Parietal lobe (tissue), 2 donors: ENCODE measurements at places on chromosomes 16 and 17. TPM values are rescaled to one million over a fixed set of nuclear protein-coding genes. Genes with fewer than 3 reads are reported as not detected.

The HBA1 gene
- 263 TPM for total RNA-seq

The ZNF423 gene
- total RNA-seq, result 12.5 TPM

The ZDHHC1 gene
- total RNA-seq, result 5.0 TPM

The PLD6 gene
- total RNA-seq, result 6.9 TPM

The SPATA33 gene
- 16.6 TPM for total RNA-seq

The P2RX1 gene
- total RNA-seq, result 0.31 TPM

The PALB2 gene
- total RNA-seq, result 15.0 TPM

The ZKSCAN2 gene
- total RNA-seq, result 25.0 TPM

The PAQR4 gene
- total RNA-seq, result 20.3 TPM

The DHRS7C gene
- not detected for total RNA-seq

The GRAP gene
- 2.8 TPM for total RNA-seq

The INPP5K gene
- total RNA-seq, result 49.5 TPM

The DYNLRB2 gene
- total RNA-seq, result 1.6 TPM

The MLKL gene
- total RNA-seq, result 0.63 TPM

The TP53TG3F gene
- total RNA-seq, result not detected

The KRT39 gene
- not detected for total RNA-seq

The ABCA9 gene
- total RNA-seq, result 4.4 TPM

The BIRC5 gene
- 6.6 TPM for total RNA-seq

The SPEM3 gene
- not detected for total RNA-seq

The AFMID gene
- total RNA-seq, result 23.2 TPM

The EPN3 gene
- 0.63 TPM for total RNA-seq

The CTF1 gene
- total RNA-seq, result 0.31 TPM

The ARHGAP27 gene
- total RNA-seq, result 3.8 TPM

The CEP295NL gene
- total RNA-seq, result 6.3 TPM

The KCNG4 gene
- not detected for total RNA-seq

The HP gene
- total RNA-seq, result 4.1 TPM

The BCKDK gene
- total RNA-seq, result 21.6 TPM

The MARCHF10 gene
- total RNA-seq, result 0.31 TPM

The NRN1L gene
- not detected for total RNA-seq

The ASGR2 gene
- total RNA-seq, result not detected

The TLCD1 gene
- not detected for total RNA-seq

The NPIPA3 gene
- 3.8 TPM for total RNA-seq

The BCL6B gene
- 3.1 TPM for total RNA-seq

The NEK8 gene
- total RNA-seq, result 2.2 TPM

The MRPL58 gene
- 11.3 TPM for total RNA-seq

The TEX14 gene
- total RNA-seq, result 0.94 TPM

The DNASE1L2 gene
- total RNA-seq, result 7.5 TPM

The ULK2 gene
- total RNA-seq, result 178 TPM

The AXIN2 gene
- total RNA-seq, result 38.5 TPM

The KRTAP4-4 gene
- not detected for total RNA-seq

The SMTNL2 gene
- 5.6 TPM for total RNA-seq

The TEKT5 gene
- total RNA-seq, result 2.8 TPM
